ENCODE measurements at places on chromosomes 12 and 14.

GRCh38 chr14:64210216-64210615, 84.0 kb downstream of the ESR2 start:
- no peak for DNase-seq

GRCh38 chr12:124861492-124861891, 2.2 kb downstream of the SCARB1 start:
- no peak for DNase-seq

DNA sequence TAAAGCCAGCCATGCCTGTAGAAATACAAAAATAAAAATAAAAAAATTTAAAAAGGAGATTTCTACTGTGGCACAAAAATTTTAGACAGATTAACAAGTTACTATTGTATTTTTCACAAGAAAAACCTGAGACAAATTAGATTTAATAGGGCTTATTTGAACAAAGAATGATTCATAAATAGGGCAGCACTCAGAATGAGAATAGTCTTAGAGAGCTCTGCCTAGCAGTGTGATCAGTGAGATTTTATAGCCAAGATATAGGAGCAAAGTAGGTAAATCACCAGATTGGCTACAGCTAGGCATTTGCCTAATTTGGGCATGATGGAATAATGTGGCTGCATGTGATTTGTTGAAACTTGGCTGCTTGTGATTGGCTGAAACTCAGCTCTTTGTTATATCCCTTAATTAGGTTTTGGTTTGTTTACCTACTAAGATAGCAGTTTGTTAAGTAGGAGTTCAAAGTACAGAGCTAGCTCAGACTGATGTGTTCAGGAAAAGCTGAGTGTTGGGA, 279.7 kb upstream of the TMTC1 start:
- DNase-seq = no peak

GRCh38 chr12:42450248-42450647, 124.3 kb downstream of the PPHLN1 start:
- DNase-seq = no peak

DNA sequence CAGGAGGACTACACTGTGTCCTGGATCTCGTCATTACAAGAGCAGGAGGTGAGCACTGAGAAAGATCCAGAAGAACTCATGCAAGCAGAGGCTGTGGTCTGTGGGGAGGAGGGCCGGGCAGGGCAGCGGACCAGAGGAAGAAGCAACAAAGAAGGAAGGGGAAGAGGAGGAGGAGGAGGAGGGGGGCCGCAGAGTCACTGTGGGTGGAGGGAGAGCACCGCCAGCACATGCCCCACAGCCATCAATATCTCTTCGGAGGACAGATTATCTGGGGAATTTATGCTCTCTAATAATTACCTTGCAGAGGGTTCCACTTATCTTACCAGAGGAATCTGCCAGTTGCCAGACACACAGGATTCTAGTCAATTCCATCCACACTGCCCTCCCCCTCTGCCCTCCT, 105.6 kb downstream of the DPF3 start:
- no peak for DNase-seq

DNA sequence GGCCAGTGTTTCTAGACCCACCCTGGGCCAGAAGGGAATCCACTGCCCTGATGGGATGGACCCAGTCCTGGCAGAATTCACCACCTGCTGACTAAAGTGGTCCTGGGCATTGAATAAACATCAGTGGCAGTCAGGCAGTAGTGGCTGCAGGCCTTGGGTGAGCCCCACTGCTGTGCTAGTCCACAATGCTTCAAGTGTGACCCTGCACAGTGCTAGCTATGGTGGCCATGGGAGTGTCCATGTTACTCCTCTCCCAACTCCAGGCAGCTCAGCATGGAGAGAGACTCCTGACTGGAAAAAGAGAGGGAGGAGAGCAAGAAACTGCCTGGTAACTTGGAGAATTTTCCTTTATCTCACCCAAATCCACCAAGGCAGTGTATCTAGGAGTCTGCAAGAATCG, 17.5 kb upstream of the CSRP2 start:
- no peak for DNase-seq

DNA sequence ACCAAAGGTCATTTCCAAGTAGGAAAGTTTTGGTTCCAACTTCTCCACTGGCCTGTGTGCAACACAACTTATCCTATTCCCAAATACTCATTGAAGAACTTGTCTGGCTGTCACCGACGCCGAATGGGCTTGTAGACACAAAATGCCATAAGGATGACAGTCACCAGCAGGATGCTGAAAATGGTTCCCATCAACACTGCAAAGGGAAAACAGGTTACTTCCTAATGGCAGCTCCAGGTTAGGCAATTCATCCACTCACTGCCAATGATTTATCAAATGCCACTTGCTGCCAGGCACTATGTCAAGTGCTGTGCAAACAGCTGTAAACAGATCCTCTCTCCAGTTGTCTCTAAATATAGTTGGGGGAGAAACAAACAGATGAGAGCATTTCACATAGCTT, 6.1 kb downstream of the C12orf76 start:
- DNase-seq = no peak

GRCh38 chr12:71392521-71393145, 47.0 kb upstream of the LGR5 start:
- DNase-seq = no peak

DNA sequence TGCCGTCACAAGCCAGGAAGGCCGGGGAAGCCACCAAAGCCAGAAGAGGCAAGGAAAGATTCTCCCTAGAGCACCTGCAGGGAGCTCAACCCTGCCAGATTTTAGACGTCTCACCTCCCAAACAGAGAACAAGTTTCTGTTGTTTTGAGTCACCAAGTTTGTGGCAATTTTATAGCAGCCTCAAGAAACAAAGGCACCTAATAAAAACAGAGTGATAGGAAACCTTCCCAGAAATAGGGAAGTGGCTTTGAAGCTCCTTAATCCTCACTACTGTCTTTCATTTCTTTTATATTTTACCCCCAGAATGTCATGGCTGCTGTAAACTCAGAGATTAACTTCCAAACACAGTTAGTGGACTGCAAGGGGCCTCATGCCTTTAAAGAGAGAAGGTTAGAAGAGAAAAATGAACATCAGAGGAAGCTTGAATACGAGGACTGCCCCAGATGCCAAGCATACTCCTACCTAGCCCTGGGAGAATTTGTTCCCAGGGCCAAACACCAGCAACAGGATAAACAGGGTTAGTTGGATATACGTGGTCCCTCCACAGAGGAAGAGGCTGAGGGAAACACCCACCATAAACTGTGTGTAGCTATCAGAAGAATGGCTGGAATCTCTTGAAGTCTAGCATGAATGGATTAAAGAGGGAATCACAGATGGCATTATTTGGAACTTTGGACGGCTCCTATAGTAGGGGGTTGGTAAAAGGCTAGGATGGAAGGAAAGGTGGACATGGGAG, 148.3 kb downstream of the KCNA5 start:
- no peak for DNase-seq

DNA sequence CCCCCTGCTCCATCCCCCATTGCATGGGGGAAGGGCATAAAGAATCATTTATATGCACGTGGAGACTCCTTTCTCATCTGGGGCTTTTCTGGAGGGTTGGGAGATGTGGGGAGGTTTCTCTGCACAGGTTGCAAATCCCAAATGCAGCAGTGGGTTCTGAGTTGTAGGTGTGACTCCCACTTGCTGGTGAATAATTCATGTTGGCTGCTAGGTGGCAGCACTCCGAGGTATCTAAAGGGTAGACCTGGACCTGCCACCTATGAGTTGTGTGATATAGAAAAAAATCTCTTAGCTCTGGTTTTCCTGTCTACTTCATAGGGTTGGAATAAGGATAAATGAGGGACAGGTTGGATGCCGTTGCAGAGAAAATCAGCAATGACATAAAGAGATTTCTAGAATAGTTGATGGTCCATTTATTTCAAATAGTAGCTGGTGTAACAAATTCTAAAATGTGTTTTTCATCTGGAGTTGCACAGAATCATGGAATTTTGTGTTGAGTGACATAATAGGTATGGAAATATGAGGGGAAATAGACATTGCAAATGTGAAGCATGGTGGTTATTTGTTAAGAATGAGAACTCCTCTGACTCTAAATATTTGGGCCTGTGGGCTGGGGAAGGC, 4.6 kb downstream of the MARCHF9 start:
- no peak for DNase-seq

- DNase-seq = no peak
Measured at GRCh38 chr12:9169979-9170634, 38.1 kb downstream of the PZP start.

GRCh38 chr12:121184425-121184824, 25.5 kb upstream of the P2RX4 start:
- DNase-seq = no peak

DNA sequence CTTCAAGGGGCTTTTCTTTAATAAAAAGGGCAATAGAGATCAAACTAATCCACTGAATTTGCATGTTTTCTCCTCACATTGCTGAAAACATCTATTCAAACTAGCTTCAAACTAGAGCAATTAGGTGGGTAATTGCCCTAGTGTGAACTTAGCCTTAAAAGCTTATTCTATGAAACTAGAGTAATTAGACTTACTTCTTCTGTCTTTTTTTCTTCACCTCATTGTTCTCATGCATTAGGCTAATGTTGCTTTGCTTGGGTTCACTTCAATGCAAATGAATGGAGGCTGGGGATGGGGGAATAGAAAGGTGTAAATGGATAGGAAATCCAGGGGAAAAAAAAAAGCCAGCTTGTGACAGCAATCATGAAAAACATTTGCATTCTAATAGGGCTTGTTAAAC, 414.8 kb upstream of the LMO3 start:
- DNase-seq = no peak

DNA sequence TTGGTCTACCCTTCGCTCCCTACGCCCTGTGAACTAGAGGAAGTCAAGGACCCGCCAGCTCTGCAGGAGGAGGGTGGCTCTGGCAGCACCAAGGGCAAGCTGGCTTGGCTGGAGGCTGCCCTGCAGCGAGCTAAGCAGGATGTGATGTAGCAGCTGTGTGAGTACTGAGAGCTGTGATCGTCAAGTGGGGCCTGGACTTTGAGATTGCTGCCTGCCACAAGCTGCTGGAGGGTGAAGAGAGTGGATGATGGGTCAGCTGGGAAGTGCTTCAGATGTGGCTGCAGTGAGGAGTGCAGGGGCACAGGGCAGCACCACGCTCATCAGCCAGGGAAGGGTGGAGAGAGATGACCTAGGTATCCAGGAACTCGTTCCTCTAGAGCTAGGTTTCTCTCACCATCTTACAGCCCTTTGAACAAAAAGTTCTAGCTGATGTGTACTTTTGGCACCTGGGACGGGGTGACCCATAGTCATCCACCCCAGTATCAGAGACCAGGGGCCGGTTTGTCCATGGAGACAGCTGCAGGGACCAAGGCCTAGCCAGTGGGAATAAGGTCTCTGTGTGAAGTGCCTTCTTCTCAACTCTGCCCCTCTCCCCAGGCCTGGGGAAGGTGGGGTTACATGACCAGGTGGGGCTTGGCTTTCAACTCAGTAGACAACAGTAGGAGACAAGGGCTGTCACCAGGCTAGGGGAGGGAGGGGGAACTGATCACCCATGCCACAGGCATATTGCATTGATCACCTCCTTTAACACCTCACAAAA, 3.2 kb downstream of the KRT86 start:
- peak; percentile 75 for DNase-seq

- DNase-seq = no peak
Measured at GRCh38 chr14:100822532-100823296, 3.2 kb upstream of the MEG3 start.

- DNase-seq = no peak
Measured at GRCh38 chr14:61508526-61508925, 186.8 kb upstream of the HIF1A start.

GRCh38 chr14:30005114-30005808, 77.6 kb upstream of the PRKD1 start:
- DNase-seq = no peak

GRCh38 chr14:72906879-72907278, 13.0 kb upstream of the DPF3 start:
- DNase-seq = no peak

- no peak for DNase-seq
Measured at GRCh38 chr14:68233101-68233784, 413.7 kb downstream of the RAD51B start.

DNA sequence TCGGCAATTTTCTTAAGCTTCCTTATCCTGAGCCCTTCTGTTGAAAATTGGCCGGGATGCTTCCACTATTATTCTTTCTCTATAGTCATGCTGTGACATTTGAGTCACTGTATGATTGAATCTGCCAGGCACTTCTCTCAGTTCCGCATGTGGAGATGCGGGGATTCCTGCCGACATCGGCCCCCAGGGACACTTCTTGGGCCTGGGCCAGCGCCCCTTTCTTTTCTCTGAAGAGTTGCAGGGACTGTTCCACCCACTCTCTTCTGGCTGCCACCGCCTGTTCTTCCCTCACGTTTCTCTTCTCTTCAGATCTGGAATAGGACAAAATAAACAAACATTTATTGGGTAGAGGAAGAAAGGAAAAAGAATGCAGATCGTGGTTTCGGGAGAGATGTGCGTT, 310.1 kb downstream of the ETNK1 start:
- DNase-seq = no peak

GRCh38 chr12:46304070-46304469, 35.2 kb upstream of the SLC38A1 start:
- DNase-seq = no peak

DNA sequence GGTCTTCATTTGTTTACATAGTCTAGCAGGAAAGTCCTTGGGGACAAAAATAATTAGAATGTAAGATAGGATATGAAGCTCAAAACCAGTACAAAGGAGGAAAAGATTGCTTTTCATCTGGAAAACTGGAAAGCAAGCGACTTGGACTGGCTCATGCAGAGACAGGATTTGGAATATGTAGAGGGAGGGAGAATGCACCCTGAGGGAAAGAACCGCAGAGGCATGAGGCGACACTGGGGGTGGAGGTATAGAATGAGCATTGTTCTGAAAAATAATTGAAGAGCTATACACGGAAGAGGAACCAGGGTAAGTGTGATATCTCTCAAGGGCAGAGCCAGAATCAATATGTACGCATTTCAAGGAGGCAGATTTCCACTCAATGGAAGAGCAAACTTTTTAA, 85.5 kb downstream of the PLEKHG3 start:
- DNase-seq = no peak

DNA sequence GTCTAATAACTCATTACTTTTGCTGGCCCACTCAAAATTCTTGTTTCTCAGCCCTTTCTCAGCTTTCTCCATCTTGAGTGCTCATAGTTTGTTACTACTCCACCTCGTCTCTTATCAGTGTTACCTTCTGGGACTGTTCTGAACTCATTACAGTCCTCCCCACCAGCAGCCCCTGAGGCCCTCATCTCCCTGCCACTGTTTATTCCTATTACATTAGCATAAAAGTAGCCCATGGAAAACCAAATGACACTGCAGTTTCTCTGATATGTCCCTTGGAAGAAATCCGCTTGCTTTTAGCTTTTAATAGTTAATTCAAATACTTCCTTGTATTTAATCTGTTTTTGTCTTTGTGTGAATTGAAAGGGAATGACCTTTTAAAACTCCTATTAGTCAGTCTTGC, 7.6 kb downstream of the AKAP6 start:
- DNase-seq = no peak

DNA sequence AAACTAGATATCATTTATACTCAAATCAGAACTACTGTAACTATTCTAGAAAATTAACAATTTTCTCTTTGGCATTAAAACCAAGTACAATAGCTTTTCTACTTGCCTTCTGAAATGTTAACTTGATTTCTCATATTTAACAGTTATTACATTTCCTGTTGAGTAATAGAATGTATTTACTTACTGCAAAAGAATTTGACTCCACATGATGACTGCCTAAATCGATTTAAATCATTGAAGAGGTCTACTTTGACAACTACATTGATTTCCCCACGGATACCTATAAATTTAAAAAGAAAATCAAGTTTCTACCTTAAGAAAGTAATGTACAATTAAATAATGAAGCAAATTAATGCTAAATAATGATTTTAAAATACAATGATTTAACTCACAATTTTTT, 18.9 kb downstream of the C2CD5 start:
- no peak for DNase-seq

GRCh38 chr14:61458766-61459165, 137.4 kb downstream of the PRKCH start:
- DNase-seq = no peak

Measured in osteocyte (in vitro differentiated cells).